ENCODE measurements at places on chromosomes 4 and X. TPM values are rescaled to one million over a fixed set of nuclear protein-coding genes. Genes with fewer than 3 reads are reported as not detected.

ADGRG4 gene
- total RNA-seq, result not detected

MGARP gene
- 52.5 TPM for total RNA-seq

ARHGAP6 gene
- 9.9 TPM for total RNA-seq

H2BW2 gene
- total RNA-seq, result not detected

FATE1 gene
- total RNA-seq, result not detected

NCAPG gene
- total RNA-seq, result 16.3 TPM

CT83 gene
- total RNA-seq, result not detected

ANAPC4 gene
- 30.8 TPM for total RNA-seq

TMPRSS11A gene
- not detected for total RNA-seq

Measured in aortic smooth muscle cell (primary cell).